Activated CD8-positive, alpha-beta memory T cell treated with anti-CD3 and anti-CD28 coated beads, Interleukin-2, amount 10 ng/mL, durations not matched to agents 7 days and 5 days (primary cell): ENCODE measurements at places on chromosomes 5 and 9.

GRCh38 chr5:132024789-132025402, 13.4 kb upstream of the ACSL6 start:
- peak; percentile 40 for DNase-seq

GRCh38 chr5:180387798-180388197, 34.7 kb upstream of the GFPT2 start:
- no peak for DNase-seq

DNA sequence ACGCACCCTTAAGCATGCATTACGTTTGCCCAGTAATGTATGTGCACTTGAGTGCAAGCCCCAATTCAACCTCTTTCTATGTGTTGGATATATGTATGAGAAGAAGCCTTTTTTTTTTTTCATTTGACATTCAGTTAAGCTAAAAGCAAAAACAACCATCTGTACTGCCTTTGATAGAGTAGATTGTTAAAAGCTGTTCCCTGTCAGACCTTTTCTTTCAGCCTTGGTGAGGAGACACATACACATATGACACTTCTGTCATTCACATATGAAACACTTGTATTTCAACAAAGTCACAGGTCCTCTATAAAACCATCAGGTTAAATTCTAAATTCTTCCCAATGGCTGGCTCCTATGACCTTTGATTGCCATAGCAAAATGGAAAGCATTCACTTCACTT, 40.2 kb upstream of the STARD4 start:
- DNase-seq, result no peak

GRCh38 chr5:56161927-56162326, 71.2 kb downstream of the ANKRD55 start:
- DNase-seq, result no peak

DNA sequence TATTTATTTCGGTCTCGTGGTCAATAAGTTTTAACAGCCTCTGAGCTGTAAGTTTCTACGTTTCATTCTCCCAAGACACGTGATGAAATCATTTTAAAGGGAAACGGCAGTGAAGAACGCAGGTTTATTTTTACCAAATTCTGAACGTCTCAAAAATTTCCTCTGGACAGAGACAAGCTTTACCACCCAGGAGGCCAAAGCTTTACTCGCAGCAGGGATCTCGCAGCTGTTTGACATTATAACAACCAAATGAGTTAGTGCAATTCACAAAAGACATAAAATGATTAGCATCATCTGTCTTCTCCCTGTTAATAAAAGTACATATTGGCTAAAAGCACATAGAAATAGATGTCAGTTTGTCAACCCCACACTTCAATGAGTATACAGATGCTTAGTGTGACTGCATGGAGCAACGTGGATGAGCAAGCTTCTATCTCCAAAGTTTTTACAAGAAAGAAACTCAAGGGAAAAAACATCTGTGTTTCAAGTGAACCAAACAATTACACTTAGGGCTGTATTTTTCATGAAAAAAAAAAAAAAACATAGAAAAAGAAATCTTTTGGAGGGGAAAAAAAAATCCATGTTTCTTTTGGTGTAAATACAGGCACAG, 2.5 kb downstream of the SEMA5A start:
- DNase-seq, result no peak

DNA sequence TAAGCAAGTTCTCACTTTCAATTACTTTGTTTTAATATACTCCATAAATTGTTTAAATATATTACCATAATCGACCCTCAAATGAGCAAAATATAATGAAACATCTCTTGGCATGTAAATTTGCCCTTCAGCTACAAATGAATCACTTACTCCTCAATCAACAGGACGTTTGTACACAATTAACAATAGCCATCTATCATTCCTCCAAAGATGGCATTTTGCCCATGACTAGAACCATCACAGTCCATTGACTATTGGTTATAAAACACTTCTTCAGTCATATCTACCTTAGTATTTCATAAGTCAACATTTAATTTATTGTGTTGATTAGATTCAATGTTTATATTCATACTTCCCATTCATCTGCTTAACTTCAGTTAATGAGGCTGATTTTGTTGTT, 127.2 kb downstream of the CTNND2 start:
- no peak for DNase-seq

DNA sequence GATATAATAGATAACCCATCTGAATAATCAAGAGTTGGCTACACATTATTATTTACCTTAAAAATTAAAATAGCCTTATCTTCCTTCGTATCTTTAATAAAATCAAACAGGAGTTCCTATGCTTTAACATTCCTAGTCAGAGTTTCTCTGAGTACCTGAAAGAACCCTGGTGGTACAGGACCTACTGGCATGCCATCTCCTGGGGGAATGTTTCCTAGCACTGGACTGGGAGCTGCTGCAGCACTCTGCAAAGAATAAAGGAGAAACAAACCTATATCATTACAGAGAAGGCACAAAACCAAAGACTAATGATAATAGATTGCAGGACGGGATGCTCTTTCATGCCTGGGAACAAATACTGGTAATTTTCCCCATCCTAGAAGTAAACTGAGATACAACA, 119.5 kb upstream of the ACOT12 start:
- no peak for DNase-seq

DNA sequence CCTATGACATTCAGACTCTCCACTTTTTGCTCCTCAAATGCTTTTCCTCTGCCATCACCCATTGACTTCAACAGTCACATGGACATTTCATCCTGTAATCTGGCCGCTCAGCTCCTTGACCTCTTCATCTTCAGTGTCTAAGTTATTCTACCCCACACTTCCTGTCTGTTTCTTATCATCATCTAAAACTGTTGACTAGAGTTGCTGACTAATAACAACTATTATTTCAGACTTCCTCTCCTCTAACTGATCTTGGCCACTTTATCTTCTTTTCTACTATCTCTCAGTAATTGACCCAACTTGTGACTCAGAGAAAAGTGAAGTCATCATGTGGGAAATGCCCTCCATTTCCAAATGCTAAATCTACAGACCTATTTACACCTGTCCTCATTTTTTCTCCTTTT, 254.7 kb upstream of the TRPC7 start:
- no peak for DNase-seq
